ENCODE measurements at places on chromosomes 3 and 15.

GRCh38 chr3:188578576-188579363, 424.8 kb downstream of the LPP start:
- DNase-seq: peak; percentile 15

GRCh38 chr3:33919312-33920120, 121.1 kb downstream of the PDCD6IP start:
- DNase-seq: no peak

GRCh38 chr3:186886202-186886981, 43.9 kb downstream of the ADIPOQ start:
- DNase-seq: no peak

DNA sequence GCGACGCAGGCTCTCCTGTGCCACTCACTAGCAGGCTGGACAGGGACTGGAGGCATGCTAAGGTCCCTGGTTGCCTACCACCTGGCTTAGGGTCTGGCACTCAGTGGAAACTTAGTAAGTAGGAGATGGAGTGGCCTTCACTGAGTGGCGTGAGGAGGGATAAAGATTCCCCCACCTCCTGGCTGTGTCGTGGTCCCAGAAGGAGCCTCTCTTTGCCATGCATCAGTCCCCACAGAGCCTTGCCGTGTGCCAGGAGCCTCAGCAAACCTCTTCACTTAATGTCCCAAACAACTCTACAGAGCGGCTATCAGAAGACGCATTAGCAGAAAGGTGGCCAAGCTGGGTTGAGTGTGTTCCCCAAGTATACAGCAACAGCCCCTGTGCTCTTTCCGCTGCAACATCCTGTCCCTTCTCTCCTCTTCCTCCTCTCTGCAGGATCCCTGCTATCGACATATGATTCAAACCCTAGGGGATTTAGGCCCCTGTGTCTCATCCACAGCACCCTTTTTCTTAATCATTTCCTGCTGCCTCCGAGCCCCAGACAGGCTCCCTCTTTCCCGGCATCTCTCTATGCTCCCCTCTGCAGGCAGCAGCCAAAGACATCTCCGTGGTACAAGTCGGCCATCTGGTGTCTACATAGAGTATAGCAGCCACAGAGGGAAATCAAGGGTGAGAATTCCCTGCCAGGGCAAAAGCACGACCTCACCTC, 66.7 kb downstream of the SLC6A1 start:
- peak; percentile 10 for DNase-seq

- no peak for DNase-seq
Observed at GRCh38 chr3:187624588-187624987, 45.6 kb downstream of the SST start.

- DNase-seq: peak; percentile 76
Observed at GRCh38 chr15:69475769-69476358, 23.2 kb downstream of the RPLP1 start.

GRCh38 chr15:55823191-55823670, 80.3 kb upstream of the PRTG start:
- no peak for DNase-seq

DNA sequence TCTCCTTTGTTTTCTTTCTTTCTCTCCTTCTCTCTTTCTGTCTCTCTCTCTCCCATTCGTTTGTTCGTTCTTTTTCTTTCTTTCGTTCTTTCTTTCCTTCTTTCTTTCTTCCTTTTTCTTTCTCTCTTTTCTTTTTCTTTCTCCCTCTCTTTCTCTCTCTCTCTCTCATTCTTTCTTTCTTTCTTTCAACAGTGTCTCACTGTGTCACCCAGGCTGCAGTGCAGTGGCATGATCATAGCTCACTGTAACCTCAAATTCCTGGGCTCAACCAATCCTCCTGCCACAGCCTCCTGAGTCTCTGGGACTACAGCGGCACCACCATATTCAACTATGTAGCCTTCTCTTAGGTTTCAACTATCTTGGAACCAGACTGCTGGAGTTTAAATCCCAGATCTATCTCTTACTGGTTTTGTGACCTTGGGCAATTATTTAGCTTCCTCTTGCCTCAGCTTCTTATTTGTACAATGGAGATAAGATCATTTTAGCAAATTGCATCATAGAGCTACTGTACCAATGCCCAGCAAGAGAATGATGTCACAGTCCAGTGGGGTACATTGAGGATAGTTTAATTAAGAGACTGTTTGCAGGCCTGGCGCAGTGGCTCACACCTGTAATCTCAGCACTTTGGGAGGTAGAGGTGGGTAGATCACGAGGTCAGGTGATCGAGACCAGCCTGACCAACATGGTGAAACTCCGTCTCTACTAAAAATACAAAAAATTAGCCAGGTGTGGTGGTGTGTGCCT, 27.3 kb upstream of the PARL start:
- DNase-seq: no peak

GRCh38 chr3:123399653-123400052, 49.2 kb downstream of the ADCY5 start:
- no peak for DNase-seq

- DNase-seq: no peak
Observed at GRCh38 chr3:56764904-56765547, 36.7 kb downstream of the ARHGEF3 start.

DNA sequence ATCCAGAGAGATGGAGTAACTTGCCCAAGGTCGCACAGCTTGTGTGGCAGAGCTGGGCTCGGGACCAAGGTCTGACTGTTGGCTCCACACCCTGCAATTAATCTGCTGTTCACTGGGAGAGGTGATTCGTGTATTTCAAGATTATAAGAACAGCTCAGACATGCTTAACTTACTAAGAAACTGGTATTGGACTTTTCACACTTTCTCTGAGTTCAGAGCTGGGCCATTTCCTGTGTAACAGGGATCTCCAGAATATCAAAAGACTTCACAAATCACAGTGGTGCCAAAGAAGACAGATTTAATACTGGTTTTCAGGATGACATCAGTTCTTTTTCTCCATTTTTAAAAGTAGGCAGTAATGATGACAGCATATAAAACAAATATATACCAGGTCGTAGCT, 156.8 kb upstream of the UBE2E1 start:
- DNase-seq: no peak

DNA sequence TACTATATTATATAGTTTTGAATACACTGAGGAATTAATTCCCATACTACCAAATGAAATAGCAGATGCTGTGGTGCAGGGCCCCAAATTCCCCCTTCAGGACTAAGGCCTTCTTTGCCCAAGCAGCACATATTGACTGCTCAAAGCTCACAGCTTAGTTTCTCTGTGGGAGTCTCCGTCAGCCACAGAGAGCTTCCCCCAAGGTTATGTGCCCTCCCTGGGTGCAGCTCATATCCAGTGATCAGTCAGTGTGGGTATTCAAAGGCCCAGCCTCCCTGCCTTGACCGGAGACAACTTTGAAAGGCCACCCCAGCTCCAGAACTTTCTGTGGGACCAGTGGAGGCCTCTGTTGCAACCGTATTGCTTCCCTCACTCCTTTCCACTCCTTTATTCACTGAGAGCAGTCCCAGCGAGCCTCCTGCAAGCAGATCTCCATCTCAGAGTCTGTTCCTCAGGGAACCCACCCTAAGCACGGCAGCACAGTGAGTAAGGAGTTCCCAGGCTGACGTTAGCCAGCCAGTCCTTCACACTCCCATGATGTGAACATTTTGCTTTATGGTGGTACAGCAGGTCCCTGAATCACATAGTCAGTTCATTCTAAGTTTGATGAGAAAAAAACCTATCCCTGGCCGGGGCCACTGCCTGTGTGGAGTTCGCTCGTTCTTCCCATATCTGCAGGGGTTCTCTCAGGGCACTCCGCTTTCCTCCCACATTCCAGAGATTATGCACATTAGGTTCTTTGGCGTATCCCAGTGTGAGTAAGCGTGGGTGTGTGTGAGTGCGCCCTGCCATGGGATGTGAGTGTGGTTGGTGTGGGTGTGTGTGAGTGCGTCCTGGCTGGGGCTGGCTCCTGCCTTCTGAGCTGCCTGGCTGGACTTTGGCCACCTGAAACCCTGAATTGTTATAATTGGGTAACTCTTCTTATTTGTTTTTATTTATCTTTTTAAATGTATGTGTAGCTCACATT, 64.4 kb upstream of the PPARG start:
- no peak for DNase-seq

DNA sequence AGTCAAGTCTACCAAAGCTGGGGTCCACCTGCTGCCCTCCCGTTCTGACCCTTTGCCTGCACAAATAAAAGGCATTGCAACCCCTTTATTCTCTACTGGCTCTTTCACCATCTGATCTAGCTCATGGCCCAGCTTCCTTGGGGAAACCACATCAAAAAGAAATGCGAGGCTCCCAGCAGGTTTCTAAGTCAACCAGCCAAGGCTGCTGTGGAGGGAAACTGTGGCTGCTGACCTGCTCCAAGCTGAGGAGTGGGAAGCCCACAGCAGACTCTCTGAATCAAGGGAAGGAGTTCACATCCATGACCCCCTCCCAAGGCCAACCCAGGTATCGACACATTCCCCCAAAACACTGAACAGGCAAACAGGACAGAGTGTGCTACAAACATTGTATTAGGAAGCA, 25.2 kb upstream of the SLCO2A1 start:
- no peak for DNase-seq

GRCh38 chr3:166243511-166243910, 406.3 kb upstream of the BCHE start:
- no peak for DNase-seq

GRCh38 chr3:41662288-41662687, 299.6 kb downstream of the ULK4 start:
- DNase-seq: no peak

GRCh38 chr3:16147220-16147994, 27.1 kb upstream of the GALNT15 start:
- DNase-seq: no peak

DNA sequence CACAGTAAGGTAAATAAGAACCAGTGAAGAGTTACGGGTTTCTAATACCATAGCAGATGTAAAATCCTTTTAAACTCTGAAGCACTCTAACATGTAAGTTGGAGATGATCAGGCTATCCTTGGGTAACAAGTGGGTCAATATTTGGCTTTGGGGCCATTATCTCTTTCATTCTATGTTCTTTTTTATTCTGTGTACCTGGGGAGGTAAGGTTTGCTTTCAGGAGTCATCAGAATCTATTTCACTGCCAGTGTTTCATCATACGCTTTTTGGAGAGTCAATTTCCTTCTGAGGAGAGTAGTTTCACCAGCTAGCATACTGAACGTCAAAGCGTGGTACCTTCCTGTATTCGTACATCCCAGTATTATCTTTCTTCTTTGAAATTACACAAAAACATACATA, 166.5 kb downstream of the GMNC start:
- DNase-seq: no peak

DNA sequence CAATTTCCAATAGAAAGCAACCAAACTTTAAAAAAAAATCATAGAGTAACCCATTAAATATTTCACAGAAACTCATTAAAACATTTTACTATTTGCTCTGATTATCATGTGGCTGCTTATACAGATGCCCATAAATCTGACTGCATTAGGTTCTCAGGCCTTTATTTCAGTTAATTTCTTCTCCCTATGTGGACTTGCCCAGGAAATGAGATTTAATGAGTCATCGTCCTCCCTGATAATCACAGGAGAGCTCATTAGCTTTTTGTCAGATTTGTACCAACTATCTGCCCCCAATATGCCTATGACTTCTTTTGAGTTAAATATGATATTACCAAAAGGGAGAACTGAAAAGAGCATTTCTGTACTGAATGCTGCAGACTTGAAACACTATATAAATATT, 168.0 kb downstream of the FOXB1 start:
- no peak for DNase-seq

- DNase-seq: no peak
Observed at GRCh38 chr3:159977295-159977694, 11.3 kb upstream of the IL12A start.

- DNase-seq: no peak
Observed at GRCh38 chr3:12705981-12706380, 42.1 kb upstream of the RAF1 start.

DNA sequence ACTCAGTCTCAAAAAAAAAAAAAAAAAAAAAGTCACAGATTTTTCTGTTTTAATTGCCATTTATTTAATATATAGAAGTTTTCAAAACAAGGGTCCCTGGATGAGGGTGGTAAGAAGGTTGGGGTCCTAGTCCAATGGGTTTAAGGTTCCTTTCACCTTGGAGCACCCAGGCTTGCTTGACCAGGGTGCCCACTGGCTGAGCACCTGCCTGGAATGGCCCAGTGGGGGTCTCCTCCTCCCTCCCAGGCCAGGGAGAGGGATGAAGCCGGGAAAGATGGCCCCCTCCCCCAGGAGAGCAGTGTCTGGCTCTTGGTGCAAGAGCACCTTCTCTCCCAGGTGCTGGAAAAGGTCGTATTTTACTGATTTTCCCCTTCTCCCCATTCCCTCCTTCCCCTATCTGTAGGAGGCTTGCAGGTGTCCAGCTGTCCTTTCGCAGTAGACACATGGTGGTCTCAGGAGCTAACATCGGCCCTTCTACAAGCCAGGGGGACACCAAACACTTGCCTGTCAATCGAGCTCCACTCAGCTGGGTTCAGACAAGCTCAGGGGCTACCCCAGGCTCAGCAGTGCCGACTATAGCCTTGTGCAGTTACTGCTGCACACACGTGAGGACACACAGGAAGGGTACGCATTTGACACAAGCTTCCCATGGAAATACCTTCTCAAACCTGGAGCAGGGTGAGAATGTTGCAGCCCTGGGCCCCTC, 112.3 kb upstream of the KLF13 start:
- no peak for DNase-seq

GRCh38 chr15:63010386-63010785, 32.2 kb upstream of the TPM1 start:
- DNase-seq: no peak

DNA sequence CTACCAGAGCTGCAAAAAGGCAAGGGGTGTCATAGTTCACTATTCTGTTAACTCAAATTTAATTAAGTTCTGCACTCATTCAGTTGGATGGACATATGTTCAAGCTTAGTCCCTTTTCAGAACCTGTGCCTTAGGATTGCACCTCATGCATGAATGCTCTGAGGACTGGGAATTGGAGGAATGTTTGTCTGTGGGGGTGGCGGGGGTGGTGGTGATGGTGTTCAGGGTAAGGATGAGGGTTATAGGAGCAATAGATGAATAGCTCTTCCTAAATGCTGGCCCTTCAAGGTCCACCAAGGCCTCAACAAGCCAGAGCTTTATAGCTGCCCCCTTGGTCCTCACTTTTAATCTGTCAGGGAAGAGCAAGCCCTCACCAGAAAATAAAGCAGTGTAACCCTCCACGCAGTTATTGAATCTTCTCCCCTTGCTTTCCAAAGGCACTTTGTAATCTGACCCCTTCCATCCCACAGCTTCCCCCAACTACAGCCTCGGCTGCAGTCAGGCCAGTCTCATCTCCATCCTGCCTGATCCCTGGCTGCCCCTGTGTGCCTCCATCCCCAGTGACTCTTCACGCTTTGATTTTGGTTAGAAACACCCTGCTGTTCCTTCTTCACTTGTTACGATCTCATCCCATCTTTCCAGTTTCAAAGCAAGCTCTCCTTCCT, 221.6 kb upstream of the LMCD1 start:
- DNase-seq: no peak

- DNase-seq: no peak
Observed at GRCh38 chr3:10173095-10173925, 8.6 kb downstream of the IRAK2 start.

GRCh38 chr15:63340878-63341277, 40.8 kb downstream of the CA12 start:
- DNase-seq: no peak

DNA sequence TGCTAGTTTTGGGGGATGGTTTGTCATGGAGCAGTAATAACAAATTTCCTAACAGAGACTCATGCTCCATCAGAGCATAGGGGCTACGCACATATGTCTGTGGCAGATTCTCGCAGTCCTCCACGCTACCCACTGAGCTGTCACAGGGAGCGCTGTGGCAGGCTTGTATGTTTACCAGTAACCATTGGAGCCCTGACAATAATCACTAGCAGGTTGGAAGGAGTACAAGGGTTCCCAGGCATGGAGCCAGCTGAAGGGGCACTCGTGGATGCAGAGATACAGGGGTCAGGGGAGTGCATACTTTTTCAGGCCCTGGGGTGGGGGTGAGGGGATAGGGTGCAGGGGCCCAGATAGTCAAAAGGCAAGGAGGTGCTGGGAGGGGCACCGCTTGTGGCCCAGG, 7.9 kb upstream of the GP9 start:
- no peak for DNase-seq
